HCT116 (cell line): ENCODE measurements at places on chromosomes 11 and 22.

DNA sequence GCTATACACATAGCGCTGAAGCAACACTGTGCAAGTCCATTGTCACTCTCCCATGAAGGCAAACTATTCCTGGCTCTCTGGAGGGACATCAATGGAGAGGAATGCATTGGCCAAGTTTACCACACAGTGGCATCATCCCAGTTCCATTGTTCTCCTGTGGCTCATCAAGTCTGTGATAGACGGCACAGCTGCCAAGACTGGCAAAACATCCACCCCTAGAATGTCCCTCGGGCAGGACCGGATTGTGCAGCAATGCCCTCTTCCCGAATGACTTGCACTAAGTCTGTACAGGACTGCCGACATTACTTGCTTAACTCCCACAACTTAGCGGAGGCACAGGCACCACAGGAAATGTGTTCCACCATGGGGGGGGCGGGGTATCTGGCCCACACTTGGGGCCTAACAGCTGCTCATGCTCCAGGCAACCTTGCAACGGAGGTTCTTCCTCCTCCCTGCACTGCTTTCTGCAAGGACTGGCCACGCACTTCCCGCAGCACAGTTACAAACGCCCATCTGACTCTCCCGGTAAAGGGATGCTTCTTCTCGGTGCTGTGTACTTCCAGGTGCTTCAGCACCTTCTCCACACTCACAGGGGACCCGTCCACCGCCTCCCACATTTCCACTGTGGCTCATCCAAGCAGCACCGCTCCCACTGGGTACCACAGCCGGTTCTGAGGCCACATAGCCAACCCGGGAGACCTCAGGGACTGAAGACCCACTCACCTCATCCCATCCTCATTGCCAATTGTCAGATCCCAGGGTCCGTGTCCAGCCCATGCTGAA is 1309.6 kb upstream of the RAG2 start:
- no peak for DNase-seq

- DNase-seq: peak; percentile 75
Observed at GRCh38 chr11:9138612-9139579, 47.5 kb upstream of the SCUBE2 start.

DNA sequence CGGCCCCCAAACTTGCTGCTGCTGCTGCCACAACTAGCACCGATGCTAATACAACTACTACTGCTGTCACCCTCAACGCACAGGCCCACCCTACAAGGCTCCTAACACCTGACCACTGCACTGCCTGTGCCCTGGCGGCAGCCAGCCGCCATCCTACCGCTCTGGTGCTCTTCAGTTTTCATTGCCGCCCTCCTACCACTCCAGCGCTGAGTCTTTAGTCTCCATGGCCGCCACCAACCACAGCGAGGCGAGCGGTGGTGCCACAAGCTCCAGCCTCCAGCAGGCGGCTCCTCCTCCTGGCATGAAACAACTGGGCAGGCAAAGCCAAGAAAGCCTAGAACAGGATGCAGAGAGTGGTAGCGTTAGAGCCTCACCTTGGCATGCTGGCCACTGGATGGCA is 5.0 kb upstream of the RFPL3 start:
- no peak for DNase-seq

DNA sequence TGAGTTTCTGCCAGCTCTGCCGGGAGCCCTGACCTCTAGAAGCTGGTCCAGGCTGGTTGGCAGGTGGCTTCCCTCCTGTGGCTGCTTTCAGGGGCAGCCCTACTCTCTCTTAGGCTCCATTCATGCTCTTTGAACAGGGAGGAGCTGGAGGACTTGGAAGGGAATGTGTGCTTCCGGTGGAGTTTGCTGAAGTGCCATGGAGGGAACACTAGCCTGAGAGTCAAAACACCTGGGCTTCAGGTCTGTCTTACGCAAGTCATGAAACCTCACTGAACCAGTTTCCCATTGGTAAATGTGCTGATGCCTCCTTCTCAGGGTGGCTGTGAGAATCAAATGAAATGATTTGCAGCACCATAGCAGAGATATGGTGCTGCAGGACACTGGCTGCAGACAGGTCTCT is 224.5 kb downstream of the KIRREL3 start:
- no peak for DNase-seq

DNA sequence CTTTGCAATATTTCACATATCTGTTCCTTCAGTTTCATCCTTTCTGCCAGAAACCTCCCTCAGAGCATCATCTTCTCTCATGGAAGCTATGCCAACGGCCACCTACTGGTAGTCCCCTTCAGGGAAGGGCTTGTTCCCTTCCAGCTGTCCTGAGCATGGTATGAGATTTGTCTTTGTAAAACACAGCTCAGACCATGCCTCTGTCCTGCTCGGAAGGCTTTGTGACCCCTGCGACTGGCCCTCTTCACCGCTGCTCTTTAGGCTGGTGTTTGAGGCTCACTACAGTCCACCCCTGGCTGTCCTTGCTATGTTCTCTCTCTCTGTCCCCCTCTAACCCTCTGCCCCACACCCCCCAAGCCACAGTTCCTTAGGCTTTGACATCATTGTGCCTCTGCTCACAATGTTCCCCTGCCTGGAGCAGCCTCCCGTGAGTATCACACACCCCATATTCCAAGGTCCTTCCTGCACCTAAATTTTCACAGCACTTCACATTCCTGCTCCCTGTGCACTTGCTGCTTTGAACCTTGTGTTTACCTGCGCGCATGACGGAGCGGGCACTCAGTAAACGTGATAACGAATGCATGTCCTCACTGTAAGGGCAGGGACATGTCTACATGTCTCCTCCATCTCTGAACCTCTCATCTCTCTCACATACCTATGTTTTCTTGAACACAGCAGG is 24.0 kb upstream of the ACER3 start:
- DNase-seq: no peak

- no peak for DNase-seq
Observed at GRCh38 chr11:44764583-44764982, 37.8 kb downstream of the TSPAN18 start.

DNA sequence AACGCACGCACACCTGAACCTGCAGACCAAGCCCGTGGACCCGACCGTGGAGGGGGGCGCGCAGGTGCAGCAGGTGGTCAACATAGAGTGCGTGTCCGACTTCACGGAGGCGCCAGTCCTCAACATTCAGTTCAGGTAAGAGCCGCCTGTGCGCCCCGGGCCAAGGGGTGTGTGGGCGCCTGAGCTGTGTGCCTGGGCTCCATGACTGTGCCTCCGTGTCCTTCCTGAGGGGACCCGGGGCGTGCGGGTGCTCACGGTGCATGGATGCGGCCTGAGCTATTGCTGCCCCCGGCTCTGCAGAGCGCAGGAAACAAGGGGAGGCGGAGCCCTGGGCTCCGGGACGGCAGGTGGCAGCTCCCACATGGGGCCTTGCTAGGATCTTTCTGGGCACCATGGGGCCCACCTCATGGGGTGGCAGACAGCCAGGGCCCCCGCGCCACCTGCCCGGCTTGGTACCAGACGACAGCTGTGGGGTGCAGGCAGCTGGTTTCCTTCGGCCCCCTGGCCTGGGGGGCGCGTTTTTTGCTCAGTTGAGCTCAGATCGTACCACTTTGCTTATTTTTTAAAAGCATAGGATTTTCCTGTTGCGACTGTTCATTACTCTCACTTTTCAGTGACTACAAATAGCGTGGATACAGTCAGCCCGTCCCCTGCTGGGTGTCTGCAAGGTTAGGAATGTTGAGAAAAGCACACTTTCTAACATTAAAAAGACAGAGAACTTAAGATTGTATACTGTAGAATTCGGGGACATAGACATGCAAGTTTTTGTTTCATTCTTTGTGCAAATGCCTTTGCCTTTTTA is 28.3 kb downstream of the MUC6 start:
- DNase-seq: no peak

DNA sequence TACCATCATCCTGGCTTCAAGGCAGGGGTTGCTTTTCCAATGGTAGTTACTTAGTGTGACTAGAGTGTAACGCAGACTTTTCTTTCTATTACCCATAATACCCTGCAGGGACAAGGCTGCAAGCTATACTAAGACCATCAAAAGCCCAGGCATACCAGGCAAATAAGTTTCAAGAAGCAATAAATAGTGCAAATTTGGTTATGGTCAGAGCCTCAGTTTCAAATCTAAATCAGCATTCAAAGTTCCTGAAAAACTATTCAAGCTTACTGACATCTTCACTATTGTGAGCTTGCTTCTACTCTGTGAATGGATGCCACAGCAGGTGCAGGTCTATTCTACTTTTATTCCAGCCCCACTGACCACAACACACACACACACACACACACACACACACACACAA is 2.5 kb upstream of the HBB start:
- no peak for DNase-seq

GRCh38 chr11:111540937-111541253 is 375 bp downstream of the LAYN start:
- DNase-seq: no peak

GRCh38 chr11:4665424-4665823 is 21.6 kb downstream of the OR51E1 start:
- DNase-seq: no peak

- DNase-seq: peak; percentile 46
Observed at GRCh38 chr11:101436511-101437142, 147.2 kb downstream of the TRPC6 start.
